Pericardium fibroblast (primary cell): ENCODE measurements at places on chromosomes 2 and 18. TPM values are rescaled to one million over a fixed set of nuclear protein-coding genes. Genes with fewer than 3 reads are reported as not detected.

The TXNDC2 gene
- total RNA-seq: 0.12 TPM in 1 of 2 replicates, not detected in the other

The MLPH gene
- 11.7 and 23.2 TPM in 2 replicates for total RNA-seq

The DYSF gene
- total RNA-seq: 0.70 and 9.4 TPM in 2 replicates

The AQP12A gene
- not detected in 2 replicates for total RNA-seq

The DGKD gene
- 6.7 and 8.2 TPM in 2 replicates for total RNA-seq

The ABCG8 gene
- total RNA-seq: not detected in 2 replicates
